ENCODE measurements at places on chromosomes 3 and 15.

DNA sequence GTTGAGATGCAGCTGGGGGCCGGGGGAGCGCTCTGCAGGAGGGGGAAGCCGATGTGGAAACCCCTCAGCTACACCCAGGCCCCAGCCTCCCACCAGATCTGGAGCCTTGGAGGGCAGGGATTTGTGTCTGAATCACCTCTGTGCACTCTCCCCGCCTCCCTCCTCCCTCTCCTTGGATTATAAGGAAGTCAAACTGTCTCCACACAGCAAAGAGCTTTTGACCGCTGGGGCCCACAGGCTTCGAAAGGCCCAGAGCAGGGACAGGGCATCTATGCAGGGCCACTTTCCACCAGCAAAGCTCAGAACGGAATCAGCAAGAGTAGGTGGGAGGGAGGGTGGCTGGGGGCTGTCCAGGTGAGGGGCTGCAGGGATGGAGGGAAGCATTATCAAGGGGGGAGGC, 68.9 kb downstream of the IQSEC1 start:
- DNase-seq, result no peak

DNA sequence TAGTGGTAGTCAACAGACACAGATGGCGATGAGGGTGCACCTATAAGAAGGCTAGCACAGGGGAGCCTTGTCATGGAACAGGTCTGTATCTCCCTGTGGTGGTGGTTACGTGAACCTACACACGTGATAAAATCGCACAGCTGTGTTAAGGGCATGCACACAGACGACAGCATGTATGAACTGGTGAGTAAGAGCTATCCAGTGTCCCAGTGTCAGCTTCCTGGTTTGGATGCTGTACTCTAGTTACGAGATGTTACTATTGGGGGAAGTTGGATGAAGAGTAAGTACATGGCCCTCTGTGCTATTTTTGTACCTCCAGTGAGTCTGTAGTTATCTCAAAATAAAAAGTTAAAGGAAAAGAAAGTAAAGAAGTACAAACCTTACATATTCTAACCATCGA, 38.2 kb downstream of the MTMR10 start:
- DNase-seq, result no peak

- peak; percentile 5 for DNase-seq
Measured at GRCh38 chr3:99532246-99532645, 106.1 kb upstream of the COL8A1 start.

DNA sequence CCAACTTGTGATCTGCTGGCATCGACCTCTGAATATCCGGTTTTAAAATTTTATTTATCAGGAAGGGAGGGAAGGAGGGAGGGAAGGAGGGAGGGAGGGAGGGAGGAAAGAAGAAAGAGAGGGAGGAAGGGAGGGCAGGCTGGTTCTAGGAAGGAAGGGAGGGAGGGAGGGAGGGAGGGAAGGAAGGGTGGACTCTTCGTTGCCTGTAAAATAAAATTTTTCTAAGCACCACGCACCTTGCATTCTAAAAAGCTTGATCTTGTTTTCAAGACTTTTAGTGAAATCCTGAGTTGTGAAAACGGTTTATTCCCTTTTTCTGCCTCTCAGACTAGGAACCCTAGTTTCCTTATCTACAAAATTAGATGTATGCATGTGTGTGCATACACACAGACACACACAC, 101.7 kb upstream of the RAP2B start:
- DNase-seq, result no peak

DNA sequence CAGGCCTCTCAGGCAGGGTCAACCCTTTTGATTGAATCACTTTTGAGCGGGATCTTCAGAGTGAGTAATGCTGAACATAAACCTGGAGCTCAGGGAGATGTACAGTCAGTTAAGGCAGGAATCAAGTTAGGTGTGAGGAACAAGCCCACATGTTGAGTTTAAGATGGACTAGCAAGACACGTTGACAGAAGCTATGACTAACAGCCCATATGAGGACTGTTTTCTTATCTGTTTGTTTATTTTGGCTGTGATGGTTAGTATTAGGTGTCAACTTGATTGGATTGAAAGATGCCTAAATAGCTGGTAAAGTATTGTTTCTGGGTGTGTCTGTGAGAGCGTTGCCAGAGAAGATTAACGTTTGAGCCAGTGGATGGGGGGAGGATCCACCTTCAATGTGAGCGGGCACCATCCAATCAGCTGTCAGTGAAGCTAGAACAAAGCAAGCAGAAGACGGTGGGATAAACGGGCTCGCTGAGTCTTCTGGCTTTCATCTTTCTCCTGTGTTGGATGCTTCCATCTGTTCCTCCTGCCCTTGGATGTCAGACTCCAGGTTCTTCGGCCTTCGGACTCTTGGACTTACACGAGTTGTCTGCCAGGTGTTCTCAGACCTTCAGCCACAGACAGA, 232.3 kb upstream of the STAC start:
- no peak for DNase-seq

GRCh38 chr15:81296673-81297072, 27.3 kb downstream of the STARD5 start:
- DNase-seq, result no peak

DNA sequence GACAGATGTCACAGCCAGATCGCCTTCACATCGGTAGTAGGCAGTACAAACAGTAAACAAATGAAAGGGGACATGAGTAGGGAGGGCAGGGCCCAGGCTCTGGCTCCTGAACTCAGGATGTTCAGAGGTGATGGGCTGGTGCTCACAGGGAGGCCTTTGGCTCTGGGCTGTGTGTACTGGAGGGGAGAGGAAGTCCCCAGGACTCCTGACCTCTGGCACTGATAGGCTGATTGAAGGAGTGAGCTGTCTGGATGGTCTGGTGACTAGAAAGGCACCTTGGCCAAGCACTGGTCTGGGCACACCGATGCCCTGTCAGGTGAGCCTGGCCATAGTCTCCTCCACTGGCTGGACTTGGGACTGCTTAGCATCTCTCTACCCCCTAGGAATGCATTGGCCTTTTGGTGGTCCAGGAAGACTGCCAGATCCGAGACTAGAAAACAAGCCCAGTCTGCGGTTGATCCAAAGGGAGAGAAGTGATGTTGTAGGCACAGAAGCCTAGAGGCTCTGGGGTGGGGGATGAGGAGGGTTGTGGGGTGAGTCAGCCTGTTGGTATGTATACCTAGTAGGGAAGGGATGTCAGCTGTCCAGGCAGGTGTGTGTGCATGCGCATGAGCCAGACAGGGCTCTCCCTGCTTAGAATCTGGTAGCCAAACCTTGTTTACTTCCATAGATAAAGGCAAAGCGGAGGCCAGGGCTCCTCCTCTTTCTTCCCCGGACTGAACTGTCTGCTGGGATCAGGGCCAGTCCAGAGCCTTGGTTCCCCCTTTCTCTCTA, 1.9 kb downstream of the SPINT1 start:
- DNase-seq, result no peak

DNA sequence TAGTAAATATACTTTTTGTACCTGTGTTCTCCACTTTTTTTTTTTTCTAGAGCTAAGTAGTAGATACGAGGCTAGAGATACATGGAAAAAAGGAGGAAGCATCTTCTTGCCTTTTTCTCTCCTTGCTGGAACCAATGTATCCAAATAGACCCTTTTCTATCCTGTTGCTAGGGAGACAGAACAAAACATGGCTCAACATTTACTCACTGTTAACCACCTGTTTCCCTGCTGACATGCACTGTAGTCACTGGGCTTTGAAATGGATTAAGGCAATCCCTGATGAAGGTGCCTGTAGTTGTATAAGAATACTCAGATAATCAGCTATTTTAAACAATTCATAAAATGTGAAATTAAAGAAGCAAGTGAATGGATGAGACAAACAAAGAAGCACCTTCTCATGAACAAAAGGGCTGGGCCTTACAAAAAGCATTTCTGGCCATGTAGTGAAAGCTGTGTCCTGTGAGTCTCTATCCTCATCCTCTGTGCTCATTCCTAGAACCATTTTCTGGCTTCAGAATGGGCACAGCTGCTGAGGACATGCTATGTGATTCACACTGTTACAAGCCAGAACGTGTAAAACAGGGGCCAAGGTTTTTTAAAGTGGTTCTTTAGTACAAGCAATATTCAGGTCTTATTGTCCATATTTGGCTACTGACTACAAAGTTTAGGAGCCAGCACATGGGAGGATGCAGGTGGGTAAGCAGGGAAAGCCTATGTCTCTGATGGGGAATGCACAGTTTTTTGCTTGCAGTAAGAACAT, 100.4 kb upstream of the NDN start:
- no peak for DNase-seq

DNA sequence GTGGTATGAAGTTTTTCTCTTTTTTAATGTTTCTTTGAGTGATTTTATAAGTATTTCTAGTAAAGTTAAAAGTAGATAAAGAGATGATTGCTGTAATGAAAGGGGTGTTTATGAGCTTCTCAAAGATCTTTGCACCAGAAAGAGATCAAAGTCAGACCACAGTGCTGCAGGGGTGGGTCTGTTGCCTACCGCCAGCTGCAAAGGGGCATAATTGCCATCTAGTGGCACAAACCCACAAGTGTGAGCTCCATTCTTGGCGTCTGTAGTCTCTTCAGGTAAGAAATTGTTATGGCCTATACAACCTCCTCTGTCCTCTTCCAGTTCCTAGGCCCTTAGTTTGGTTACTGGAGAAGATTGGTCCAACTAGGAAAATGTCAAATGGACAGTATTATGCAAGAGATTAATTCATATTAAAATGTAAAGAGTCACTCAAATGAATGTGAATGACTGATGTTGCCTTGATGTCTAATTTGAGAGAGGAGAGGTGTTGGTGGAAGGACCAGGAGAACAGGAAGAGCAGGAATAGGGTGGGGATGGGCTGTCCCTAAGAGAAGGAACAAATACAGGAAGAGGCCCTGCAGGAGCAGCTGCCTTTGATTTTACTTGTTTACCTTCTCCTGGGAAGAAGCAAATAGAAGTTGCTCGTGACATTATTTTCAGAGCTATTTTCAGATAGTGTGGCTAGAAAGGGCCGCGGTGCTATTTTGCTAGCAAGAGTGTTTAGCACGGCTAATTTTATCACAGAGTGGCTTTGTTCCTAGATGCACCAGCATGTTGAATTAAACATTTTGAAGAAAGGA, 53.0 kb upstream of the GSK3B start:
- DNase-seq, result no peak

DNA sequence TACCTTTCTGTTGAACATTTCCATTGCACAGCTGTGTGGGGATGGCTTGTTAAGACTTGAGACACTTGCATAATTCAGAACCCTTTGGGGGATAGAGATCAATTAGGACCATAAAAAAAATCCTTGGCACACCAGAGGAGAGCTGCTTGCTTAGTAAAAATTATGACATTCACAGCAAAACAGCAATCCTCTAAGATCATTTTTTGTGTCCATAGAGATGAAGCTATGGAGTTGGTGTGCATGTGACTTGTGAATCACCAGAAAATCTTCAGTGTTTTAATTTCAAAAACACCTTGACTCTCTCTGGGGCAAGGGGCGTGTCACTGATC, 7.7 kb downstream of the COL8A1 start:
- no peak for DNase-seq

- no peak for DNase-seq
Measured at GRCh38 chr3:56453011-56453410, 15.3 kb downstream of the ERC2 start.

GRCh38 chr3:138394686-138395085, 39.7 kb upstream of the ESYT3 start:
- no peak for DNase-seq

GRCh38 chr3:134794950-134795745, at the start of gene EPHB1:
Gene EPHB1, plus strand, starts transcription at chr3:134795260.
- peak; percentile 65 for DNase-seq

DNA sequence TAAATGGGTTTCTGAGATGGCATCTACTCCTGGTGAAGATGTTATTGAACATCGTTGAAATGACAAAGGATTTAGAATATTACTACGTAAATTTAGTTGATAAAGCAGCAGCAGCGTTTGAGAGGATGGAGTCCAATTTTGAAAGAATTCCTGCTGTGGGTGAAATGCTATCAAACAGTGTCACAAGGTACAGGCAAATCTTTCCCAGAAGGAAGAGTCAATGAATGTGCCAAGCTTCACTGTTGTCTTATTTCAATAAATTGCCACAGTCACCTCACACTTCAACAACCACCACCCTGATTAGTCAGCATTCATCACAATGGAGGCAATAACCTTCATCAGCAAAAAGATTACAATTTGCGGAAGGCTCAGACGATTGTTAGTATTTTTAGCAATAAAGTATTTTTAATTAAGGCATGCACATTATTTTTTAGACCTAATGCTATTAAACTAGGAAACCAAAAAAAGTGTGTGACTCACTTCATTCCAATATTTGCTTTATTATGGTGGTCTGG, 142.8 kb downstream of the UNC13C start:
- DNase-seq, result no peak

DNA sequence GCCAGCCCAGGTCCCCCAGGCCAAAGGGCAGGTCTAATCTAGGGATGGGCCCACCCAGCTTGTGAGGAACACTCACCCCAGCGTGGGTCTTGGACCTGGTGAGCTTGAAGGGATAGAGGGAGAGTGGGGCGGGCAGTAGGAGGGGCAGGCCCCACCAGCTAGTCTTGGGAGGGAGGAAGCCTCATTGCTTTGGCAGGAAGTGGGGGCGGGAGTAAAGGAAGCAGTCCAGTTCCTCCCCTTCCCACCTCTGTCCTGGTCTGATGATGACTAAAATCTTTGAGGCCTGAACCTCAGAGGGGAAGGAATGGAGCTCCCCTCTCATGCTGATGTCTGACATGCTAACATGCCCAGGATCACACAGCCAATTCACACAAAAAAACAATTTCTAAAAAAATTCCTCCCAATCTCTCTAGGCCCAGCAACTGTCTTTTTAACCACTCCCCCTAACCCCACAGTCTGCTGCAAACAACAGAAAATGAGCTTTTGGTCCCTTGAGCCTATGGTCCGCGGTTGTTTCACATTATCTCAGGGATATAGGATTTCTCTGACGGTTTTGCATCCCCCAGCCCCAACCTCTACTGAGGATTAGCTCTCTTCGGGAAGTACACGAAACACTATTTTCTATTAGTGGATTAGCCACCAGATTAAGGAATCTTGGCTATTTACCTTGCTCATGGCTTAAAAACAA, 30.7 kb upstream of the DUSP7 start:
- DNase-seq, result no peak

DNA sequence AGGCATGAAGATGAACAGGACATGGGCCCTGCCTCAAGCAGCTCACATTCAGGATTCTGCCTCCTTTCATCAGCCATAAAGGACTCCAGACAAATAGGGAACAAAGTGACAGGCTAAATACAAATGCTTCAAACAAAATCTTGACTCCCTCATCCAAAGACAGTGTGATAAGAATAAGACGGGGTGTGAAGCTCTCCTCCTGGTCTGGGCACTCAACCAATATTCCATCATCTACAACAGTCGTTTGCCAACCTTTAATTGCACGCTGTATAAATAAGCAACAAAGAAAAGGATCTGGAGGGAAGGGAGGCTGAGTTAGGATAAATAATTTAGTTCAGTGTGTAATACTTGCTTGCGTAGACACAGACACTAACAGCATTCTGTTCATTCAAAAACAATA, 5.4 kb downstream of the CCDC54 start:
- no peak for DNase-seq

- no peak for DNase-seq
Measured at GRCh38 chr15:100020189-100020588, 287.0 kb upstream of the LYSMD4 start.

All from NCI-H1930 (cell line).